Body of pancreas (tissue), 4 donors: ENCODE measurements at places on chromosomes 5 and 9. TPM values are rescaled to one million over a fixed set of nuclear protein-coding genes. Genes with fewer than 3 reads are reported as not detected.

RPL12 gene
- total RNA-seq = 994 TPM

C9 gene
- total RNA-seq = not detected

GRCh38 chr5:133402775-133403174 lies 209.6 kb downstream of the FSTL4 start:
- DNase-seq = no peak

GRCh38 chr9:110808599-110808980 lies 140.0 kb downstream of the MUSK start:
- no peak for DNase-seq

DNA sequence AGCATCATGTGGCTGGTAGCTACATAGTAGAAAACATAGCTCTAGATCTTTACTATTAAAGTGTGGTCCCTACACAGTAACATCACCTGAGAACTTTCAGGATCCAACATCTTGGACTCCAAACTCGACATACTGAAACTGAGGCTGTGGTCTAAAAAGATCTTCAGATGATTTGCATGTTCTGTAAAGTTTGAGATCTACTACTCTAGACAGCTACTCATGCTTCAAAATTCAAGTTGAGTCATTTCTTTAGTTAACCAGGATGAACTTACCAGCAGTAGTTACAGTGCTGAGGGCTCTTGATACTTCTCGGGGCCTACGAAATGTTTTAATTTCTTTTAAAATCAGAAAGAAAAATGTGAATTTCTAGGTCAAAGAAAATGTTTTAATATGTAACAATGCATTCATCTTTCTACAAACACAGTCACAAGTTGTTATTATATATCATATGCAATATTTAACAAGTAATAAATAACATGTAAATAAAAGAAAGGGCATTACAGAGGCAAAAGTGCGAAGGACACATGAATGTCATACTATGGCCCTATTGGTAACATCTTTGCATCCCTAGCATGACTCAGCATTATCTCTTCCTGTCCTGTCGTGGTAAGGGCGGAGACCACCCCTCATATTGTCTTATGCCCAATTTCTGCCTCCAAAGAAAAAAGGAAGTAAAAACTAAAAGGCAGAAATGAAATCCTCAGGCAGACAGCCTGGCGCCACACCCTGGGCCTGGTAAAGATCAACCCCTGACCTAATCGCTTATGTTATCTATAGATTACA lies 563.9 kb upstream of the TLE4 start:
- DNase-seq = no peak
